ENCODE measurements at places on chromosomes 12 and 14.

DNA sequence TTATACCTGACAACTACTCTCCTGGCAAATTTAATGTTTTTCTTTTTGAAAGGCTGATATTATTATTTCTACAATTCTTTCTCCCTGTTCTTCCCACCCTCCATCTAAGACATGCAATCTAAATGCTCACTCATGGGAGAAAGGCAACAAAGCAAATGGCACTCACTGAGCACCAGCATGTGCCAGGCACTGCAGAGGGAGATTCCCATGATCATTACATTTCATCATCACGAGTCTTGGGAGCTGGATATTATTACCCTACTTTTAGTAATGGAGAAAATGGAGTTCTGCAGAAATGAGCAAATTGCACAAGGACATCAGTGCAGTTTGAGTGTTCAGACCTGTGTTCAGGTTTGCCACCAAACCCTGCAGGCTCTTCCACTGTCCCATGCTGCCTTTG, 27.9 kb downstream of the PPM1H start:
- DNase-seq, result peak; percentile 41

GRCh38 chr14:105485739-105486162, 935 bp upstream of the CRIP1 start:
- DNase-seq, result no peak

DNA sequence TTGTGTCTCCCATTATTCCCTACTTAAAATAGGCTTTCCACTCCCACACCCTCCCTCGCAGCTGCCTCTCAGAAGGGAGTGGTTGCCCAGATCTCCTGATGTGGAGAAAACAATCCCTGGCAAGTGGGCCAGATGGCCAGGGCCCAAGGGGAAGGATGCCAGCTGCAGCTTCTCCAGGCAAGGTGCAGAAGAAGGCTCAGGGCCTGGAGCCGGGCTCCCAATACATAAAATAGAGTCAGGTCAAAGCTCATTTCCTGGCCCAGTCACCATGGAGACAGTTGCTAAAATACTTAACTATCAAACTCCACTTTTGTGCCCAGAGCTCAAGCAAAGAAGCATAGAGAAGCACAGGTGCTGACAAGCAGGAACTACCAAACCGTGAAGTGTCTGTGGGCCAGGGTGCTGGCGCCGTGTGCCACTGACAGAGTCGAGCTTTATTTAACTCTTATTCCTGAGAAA, 45.7 kb upstream of the ITPR2 start:
- DNase-seq, result peak; percentile 59

- no peak for DNase-seq
Observed at GRCh38 chr14:103724116-103724515, 8.5 kb downstream of the ZFYVE21 start.

GRCh38 chr12:58670623-58671022, 249.7 kb downstream of the LRIG3 start:
- no peak for DNase-seq

DNA sequence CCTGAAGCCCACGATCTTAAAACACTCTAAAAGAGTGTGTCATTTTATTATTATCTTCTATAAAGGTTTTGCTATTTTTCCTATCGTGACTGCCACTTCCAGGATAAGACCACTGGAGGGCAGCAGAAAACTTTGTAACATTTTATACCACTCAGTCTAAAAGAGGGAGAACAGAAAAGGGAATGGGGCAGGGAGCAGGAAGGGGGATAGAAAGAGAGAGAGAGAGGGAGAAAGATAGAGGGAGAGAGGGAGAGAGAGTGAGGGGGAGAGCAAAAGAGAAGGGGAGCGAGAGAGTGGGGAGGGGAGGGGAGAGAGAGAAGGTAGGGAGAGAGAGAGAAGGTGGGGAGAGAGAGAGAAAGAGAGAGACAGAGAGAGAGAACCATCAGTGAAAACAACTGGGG, 2.0 kb upstream of the ART4 start:
- peak; percentile 48 for DNase-seq

GRCh38 chr12:116244001-116244400, 33.5 kb downstream of the MED13L start:
- peak; percentile 24 for DNase-seq

- DNase-seq, result no peak
Observed at GRCh38 chr14:92532490-92533163, 19.0 kb downstream of the RIN3 start.

Measured in NCI-H226 (cell line).